NCI-H524 treated with DMSO at 0.1 percent for 48 hours (cell line): ENCODE measurements at places on chromosomes 16 and 17.

DNA sequence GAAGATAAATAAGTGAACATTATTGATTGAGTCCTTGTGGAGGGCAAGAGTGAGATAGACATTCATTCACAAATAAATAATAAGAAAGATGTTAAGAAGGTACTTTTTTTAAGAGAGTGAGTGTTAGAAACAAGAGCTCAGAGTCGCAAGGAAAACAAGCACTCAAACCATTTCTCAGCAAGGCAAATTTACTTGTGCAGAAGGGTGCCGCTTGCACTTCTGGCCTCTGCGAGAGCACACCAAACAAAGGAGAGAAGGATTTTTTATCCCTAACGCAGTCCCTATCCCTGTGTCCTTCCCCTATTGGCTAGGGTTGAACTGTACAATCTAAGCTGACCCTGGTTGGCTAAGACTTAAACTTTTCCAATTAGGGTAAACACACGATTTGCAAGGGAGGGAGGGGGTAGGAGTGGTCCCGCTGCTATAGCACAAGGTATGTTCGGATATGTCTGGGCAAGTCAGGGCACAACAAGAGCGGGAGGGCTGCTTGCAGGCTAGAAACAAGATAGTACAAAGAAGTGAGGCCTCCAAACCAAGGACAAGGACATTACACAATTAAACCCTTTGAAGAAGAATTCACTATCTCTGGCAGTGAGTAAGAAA lies 156.2 kb downstream of the PPM1E start:
- no peak for DNase-seq

DNA sequence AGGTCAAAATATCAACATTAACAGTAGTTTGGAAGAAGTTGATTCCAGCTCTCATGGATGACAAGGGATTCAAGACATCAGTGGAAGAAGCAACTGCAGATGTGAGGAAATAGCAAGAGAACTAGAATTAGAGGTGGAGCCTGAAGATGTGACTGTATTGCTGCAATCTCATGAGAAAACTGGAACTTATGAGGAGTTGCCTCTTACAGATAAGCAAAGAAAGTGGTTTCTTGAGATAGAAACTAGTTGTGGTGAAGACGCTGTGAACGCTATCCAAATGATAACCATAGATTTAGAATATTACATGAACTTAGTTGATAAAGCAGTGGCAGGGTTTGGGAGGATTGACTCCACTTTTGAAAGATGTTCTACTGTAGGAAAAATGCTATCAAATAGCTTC lies 67.8 kb downstream of the GOSR1 start:
- DNase-seq: no peak

GRCh38 chr16:87227296-87227951 lies 89.8 kb downstream of the C16orf95 start:
- no peak for DNase-seq

- DNase-seq: no peak
These were observed 24.9 kb upstream of the DBNDD1 start for GRCh38 chr16:90044111-90044551.

DNA sequence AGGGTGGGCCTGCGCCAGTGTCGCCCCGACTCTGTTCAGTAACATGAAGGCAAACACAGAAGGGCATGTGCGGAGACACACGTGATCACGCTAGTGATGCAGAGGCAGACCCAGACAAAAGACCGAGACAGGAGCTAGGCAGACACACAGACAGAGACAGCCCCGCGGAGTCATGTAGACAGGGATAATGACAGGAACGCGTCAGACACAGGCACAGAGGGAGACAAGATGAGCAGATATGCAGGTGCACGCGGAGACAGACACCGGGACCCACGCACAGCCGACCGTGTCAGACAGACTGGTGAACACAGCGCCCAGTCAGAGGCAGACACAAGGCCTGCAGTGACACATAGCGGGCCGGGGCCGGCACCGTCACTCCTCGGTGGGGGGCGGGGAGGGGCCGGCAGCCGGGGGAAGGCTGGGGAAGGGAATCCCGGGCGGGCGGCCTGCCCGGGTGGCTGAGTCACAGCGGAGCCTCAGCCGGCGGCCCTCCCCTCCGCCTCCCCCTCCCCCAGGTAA lies 7.4 kb downstream of the KDM6B start:
- DNase-seq: no peak

DNA sequence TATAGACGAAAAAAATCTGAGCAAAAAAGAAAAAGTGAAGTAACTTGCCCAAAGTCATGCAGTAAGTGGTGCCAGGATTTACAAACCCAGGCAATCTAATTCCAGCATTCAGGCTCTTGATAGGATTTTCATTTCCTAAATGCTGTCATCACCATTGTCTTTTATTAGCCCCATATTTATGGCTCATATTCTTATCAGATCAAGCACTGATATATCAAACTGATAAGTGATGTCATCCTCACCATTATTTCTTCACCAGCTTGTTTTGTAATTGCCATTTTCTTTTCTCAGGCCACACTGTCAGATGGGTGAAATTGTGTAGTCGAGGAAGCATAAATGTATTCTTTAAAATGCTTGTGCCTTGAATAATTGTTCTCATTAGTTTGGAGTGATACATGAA lies 1.3 kb downstream of the RAD51C start:
- no peak for DNase-seq

GRCh38 chr17:73638556-73638955 lies 5.7 kb downstream of the SDK2 start:
- DNase-seq: no peak

- no peak for DNase-seq
These were observed 1.6 kb upstream of the SEBOX start for GRCh38 chr17:28366605-28367004.

- no peak for DNase-seq
These were observed 150.3 kb downstream of the ASIC2 start for GRCh38 chr17:33142705-33143299.

GRCh38 chr17:77772461-77772897 lies 186.0 kb upstream of the TNRC6C start:
- no peak for DNase-seq

- DNase-seq: no peak
These were observed 17.0 kb downstream of the SLC38A10 start for GRCh38 chr17:81277946-81278693.

GRCh38 chr16:57870753-57871454 lies 68.6 kb upstream of the KIFC3 start:
- no peak for DNase-seq

DNA sequence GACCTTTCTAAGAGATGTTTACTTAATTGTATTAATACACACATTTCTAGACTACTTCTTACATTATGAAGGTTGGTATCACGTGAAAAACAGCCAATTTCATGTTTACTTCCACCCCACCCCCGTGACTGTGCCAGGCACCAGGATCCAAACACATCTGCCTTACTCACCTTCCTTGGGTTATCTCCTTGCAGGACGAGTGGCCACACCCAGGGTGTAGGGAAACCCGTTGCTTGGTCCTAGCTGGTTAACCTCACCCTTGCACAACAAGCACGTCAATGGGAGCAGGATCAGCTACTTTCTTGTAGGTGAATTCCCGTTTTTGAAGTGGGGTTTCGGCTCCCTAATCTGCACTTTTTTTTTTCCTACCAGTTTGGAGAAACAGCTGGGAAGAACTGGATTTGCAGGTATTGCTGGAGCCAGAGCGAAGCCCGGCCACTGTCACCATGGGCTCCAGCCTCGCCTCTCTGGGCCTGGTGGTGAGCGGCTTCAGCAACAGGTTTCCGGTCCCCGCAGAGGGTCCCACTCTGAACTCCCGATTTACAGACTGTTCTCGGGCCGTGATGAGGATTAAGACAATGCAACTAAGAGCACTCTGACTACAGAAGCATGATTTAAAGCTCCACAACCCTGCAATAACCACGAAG lies 2.1 kb upstream of the UBB start:
- DNase-seq: no peak

DNA sequence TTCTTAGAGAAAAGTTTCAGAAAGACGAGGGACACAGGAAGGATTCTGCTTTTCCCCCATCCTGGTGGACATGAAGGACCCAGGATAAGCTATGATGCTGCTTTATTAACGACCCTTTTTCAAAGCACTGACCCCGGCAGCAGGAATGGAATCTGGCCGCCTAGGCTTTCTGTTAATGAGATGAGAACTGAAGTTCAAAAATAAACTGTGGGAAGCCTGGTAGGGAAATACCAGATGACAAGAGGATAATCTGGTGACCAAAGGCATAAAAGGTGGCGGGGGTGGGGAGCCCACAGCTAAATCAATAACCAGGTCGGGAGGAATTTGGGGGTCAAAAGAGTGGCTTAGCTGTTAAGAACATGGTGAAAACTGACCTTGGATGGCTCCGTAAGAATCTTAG lies 171.0 kb downstream of the XYLT1 start:
- no peak for DNase-seq

DNA sequence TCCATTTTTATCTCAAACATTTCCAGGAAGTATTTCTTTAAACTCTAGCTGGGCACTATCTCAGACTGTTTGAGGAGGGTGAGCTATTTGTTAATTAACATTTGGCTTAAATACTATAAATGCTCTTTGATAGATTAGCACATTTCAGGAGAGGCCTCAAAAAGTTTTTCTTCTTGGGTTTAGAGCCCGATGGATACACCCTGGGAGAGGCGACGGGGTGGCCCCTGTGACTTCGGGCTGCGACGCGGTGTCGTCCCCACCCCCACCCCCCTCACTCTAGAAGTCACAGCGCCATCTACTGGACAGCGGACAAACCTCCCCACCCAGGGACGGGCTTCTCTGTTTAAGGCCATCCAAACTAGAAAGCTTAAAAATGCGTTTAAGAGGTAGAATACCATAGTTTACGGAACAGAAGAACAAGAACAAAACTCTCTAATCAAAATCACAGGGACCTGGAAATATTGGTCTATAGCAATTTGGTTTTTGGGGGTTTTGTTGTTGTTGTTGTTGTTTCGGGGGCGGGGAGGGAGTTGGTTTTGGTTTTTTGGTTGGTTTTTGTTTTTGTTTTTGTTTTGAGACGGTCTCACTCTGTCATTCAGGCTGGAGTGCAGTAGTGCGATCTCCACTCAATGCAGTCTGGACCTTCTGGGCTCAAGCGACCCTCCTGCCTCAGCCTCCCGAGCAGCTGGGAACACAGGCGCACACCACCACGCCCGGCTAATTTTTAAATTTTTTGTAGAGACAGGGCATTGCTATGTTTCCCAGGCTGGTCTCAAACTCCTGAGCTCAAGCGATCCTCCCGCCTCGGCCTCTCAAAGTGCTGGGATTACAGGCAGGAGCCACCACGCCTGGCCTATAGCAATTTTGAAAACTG lies 254.4 kb downstream of the C16orf95 start:
- DNase-seq: peak; percentile 11

DNA sequence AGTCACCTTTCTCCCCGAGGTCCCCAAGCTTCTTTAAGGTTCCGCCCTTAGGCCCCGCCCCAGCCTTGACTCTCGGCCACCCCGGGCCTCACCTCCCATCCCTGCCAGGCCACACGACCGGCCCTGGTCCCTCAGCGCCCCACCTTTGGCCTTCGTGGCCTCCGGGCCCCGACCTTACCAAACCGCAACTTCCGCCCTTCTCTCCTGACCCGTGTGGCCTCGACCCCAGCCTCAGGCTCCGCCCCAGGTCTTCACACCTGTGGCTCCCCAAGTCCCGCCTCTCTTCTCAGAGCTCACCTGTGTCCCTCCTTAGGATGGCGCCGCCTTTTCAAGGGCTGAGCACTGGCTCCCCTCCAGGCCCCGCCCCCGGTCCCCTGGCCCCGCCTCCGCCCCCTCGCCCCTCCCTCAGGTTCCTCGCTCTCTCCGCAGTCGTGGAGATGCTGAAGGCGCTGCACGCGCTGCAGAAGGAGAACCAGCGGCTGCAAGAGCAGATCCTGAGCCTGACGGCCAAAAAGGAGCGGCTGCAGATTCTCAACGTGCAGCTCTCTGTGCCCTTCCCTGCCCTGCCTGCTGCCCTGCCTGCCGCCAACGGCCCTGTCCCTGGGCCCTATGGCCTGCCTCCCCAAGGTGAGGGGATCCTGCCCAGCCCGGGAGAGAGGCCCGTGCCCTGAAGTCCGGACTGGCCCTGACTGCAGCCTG lies 10.0 kb upstream of the CISD3 start:
- no peak for DNase-seq

- DNase-seq: peak; percentile 94
These were observed 32.3 kb downstream of the PECAM1 start for GRCh38 chr17:64358261-64358788.

DNA sequence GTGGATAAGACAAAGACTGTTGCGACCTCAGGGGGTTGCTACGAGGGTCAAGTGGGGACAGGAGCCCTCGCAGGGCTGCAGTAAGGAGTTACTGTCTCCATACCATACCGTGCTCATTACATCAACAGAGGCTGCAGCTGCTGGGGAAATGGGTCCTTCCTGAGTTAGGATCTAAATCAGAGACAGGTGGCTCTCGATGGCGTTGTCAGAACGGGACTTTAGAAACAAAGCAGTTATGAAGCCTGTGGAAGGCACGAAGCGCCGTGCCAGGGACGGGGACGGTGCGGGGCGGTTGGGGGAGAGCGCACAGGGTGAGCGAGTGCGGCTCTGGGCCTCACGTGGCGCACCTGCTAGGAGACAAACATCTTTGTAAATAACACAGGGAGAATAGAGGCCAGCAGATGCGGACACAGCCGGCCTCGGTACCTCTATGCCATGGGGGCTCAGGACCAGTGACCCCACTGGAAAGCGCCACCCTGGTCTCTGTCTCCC lies 34.4 kb downstream of the ZCCHC14 start:
- DNase-seq: no peak

GRCh38 chr17:28747051-28747691 lies 3.4 kb downstream of the TRAF4 start:
- DNase-seq: peak; percentile 20

DNA sequence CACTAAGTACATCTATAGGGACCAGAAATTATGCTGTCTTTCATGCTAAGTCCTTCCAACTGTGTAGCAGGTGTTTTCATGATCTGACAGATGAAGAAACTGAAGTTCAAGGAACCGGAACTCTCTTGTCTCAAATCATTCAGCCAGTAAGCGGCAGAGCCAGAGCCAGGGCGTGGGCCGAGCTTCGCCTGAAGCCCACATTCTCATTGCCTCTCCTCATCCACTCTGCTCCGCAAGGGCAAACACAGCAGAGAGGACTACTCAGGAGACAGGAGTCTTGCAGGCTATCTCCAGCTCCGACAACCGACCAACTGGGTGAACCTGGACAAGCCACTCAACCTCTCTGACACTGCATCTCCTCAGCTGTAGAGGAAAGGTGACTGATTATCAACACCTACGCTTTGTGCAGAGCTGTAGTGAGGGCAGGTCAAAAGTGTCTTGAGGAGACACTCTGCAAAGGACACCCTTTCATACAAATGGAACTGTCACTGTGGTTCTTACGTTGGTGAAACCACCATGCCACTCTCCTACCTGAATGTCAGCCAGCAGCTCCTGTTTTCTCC lies 72.9 kb downstream of the CYTH1 start:
- DNase-seq: no peak

GRCh38 chr16:77637940-77638339 lies 84.4 kb upstream of the NUDT7 start:
- DNase-seq: no peak
